ENCODE measurements at places on chromosomes 6 and 20.
A peak's percentile ranks its signal among the peaks of the same experiment; 100 is the strongest.

GRCh38 chr6:110366256-110366655 is 8.1 kb upstream of the METTL24 start:
- H3K4me1 ChIP-seq, result no peaks in the 10 kb centered on the region
- peaks cover 3% of the 10 kb centered on the region for H3K27me3 ChIP-seq
- no peaks in the 10 kb centered on the region for H3K36me3 ChIP-seq
- no peak overlapping the region for H3K27ac ChIP-seq

- no peaks in the 10 kb centered on the region for H3K27me3 ChIP-seq
- H3K4me1 ChIP-seq, result peaks cover 42% of the 10 kb centered on the region
- H3K4me3 ChIP-seq, result peak overlapping the region; percentile 85
- no peak for DNase-seq
- H3K27ac ChIP-seq, result peak overlapping the region; percentile 62
Measured at GRCh38 chr6:109483735-109484057, 677 bp upstream of the ZBTB24 start.

- peak; percentile 51 for DNase-seq
- no peaks in the 10 kb centered on the region for H3K27me3 ChIP-seq
- H3K4me3 ChIP-seq, result no peak overlapping the region
- H3K4me1 ChIP-seq, result peaks cover 35% of the 10 kb centered on the region
Measured at GRCh38 chr6:89034586-89035251, 45.8 kb upstream of the PNRC1 start.

- peak overlapping the region; percentile 76 for H3K4me3 ChIP-seq
- peak overlapping the region; percentile 89 for H3K27ac ChIP-seq
- peaks cover 32% of the 10 kb centered on the region for H3K4me1 ChIP-seq
Measured at GRCh38 chr6:43627008-43627825, 1.8 kb downstream of the GTPBP2 start.

DNA sequence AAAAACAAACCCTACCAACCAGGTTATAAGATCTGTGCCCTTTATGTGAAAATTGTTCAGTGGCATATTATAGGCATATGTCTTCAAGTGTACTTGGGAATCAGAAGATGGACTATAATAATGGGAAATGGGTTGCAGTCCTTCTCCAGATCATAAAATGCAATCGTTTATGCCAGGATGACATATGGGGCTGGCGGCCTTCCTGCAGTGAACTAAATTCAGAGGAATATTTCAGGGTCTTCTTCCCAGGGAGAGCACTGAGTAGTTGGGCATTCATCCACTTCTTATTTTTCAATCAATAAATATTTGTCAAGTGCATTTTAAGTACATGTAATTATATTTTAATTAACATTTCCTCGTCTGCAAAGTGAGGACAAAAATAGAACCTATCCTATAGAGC is 176.2 kb upstream of the CNR1 start:
- no peaks in the 10 kb centered on the region for H3K27me3 ChIP-seq
- DNase-seq, result no peak
- H3K27ac ChIP-seq, result no peak overlapping the region
- H3K36me3 ChIP-seq, result no peaks in the 10 kb centered on the region
- no peaks in the 10 kb centered on the region for H3K4me1 ChIP-seq

DNA sequence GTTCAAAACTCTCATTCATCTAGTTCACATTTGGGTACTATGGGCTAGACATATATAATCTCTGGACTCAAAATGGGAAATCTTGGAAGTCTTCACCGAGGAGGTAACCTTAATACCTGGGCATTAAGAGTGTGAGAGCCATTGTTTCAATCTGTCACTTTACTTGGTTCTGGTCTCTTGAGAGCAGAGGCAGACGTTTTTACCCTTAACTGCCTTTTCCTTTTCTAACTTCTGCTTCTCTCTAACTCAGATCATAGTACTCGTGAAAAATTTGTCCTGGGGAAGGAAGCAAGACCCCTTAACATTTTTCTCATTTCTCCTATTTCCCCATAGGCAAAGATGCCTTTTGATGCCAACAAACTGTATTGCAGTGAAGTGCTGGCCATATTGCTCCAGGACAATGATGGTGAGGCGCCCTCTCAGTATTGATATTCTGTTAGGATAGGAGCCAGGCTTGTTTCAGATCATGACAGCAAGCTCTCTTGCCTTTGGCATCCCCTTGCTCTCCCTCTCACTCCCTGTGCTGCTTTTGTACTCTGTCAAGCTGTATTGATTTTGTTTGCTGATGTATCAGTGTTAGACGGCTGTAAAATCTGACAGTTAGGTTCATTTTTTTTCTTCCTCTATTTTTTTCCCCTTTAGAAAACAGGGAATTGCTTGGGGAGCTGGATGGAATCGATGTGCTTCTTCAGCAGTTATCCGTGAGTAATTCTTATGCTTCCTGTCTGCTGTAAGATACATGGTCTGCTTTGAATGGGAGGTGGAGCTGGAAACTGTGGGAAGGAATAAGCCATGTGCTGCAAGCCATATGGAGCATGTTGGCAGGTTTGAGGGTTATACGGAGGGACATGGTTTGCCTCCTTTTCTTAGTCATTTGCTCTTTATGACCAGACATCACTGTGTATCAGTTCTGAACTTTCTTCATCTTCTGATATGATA is 83.5 kb downstream of the CTNNBL1 start:
- H3K27me3 ChIP-seq, result no peaks in the 10 kb centered on the region
- no peak overlapping the region for H3K27ac ChIP-seq
- H3K36me3 ChIP-seq, result peaks cover 20% of the 10 kb centered on the region
- H3K4me1 ChIP-seq, result no peaks in the 10 kb centered on the region

- no peak overlapping the region for H3K27ac ChIP-seq
- no peak for DNase-seq
- H3K36me3 ChIP-seq, result no peaks in the 10 kb centered on the region
- H3K27me3 ChIP-seq, result no peaks in the 10 kb centered on the region
Measured at GRCh38 chr6:132491881-132492280, 21.0 kb downstream of the STX7 start.

- peaks cover 12% of the 10 kb centered on the region for H3K4me1 ChIP-seq
- H3K27ac ChIP-seq, result no peak overlapping the region
- H3K27me3 ChIP-seq, result no peaks in the 10 kb centered on the region
- peak; percentile 82 for DNase-seq
- no peaks in the 10 kb centered on the region for H3K36me3 ChIP-seq
- H3K4me3 ChIP-seq, result no peak overlapping the region
Measured at GRCh38 chr20:47196091-47197081, 160.1 kb downstream of the ZMYND8 start.

DNA sequence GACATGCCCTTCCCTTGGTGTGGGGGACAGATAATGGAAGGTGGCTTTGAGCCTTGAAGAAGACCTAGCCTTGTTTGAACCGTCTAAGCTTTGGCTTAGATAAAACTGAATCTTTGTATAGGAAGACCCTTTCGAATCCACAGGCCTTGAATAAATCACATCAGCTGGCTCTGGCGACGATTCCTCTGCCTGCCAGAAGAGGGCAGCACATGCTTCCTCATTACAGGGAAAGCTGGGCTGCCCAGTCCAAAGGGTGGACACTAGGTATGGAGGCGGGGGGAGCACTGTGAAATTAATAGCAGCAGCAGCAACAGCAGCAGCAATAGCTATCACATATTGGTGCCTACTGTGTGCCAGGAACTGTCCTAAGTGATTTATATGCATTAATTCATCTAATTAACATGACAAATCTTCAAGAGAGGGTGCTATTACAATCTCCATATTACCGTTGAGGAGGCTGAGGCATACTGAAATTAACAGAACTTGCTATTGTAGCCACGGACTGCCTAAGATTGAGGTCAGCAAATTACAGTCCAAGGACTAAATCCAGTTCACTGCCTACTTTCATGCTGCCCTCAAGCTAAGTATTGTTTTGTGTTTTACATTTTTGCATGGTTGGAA is 85.1 kb downstream of the CLIC5 start:
- H3K4me1 ChIP-seq, result peaks cover 13% of the 10 kb centered on the region
- no peak overlapping the region for H3K4me3 ChIP-seq
- H3K27ac ChIP-seq, result peak overlapping the region; percentile 13
- peak; percentile 70 for DNase-seq
- no peaks in the 10 kb centered on the region for H3K27me3 ChIP-seq
- H3K36me3 ChIP-seq, result no peaks in the 10 kb centered on the region

Data from lower lobe of right lung (tissue), 2 donors.